ENCODE measurements at places on chromosomes 12 and 14. TPM values are rescaled to one million over a fixed set of nuclear protein-coding genes. Genes with fewer than 3 reads are reported as not detected.

GRCh38 chr14:103739793-103740501 is 24.3 kb downstream of the ZFYVE21 start:
- DNase-seq = no peak

INSM2 gene
- total RNA-seq = 2.4 TPM

- DNase-seq = no peak
These were observed 5.4 kb downstream of the PSMD9 start for GRCh38 chr12:121893961-121894460.

GRCh38 chr12:69030321-69030720 is 97.3 kb upstream of the CPM start:
- no peak for DNase-seq

DNA sequence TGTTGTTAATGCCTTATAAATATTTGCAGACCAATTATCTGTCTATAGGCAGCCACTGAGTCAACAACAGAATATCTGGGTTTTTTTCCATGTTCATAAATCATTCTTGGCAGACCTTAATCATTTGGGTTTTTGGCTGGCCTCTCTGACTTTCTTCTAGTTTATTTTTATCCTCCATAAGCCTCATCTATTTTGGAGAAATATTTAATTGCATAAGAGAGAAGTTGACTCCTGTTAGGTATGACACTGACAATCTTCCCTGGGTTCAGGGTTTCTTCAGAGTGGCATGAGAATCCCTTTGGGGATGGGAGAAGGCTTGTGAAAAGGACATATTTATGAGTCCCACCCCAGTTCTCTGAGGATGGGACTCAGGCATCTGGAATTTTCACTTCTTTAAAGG is 299.8 kb downstream of the NRXN3 start:
- no peak for DNase-seq

Measured in testis (tissue), 5 donors.